Suppressor macrophage (primary cell): ENCODE measurements at places on chromosomes 12 and 14.
A peak's percentile ranks its signal among the peaks of the same experiment; 100 is the strongest.

DNA sequence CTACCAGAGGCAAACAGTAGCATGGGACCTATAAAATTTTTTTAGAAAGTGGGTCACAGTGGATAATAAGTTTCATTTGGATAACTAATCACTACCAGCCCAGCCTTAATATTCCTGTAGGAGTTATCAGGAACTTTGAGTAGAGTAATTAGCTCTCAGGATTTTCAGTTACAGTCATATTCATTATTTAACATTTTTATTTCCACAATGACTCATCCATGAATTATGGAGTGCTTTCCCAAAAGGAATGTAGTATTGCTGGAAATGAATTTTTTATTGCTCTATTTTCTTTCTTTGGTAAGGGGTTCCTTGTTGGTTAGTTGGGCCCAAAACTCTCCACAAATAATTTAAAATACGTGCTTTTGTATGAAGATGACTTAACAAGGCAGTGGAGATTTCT, 53.7 kb downstream of the ERC1 start:
- no peak for DNase-seq

GRCh38 chr12:11906286-11906935, 164.3 kb upstream of the BCL2L14 start:
- DNase-seq, result no peak

DNA sequence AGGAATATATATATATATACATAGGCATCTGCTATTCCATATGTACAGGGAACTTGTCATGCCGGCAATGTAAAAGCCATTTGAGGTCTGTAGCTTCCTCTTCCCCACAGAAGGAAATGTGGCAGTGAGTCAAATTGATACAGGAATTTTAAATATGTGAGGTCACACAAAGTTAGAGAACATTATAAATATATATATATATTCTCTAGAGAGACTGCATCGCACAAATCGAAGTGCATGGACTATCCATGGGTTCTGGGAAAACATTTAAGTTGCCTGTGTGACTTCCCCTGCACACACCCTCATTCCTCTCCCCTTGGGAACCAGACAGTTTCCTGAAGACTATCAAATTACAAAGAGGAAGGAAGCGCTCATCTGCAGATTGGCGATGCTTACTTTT, 100.9 kb upstream of the CCDC91 start:
- DNase-seq, result no peak

- no peak for DNase-seq
Observed at GRCh38 chr12:31408763-31409162, 82.8 kb upstream of the SINHCAF start.

DNA sequence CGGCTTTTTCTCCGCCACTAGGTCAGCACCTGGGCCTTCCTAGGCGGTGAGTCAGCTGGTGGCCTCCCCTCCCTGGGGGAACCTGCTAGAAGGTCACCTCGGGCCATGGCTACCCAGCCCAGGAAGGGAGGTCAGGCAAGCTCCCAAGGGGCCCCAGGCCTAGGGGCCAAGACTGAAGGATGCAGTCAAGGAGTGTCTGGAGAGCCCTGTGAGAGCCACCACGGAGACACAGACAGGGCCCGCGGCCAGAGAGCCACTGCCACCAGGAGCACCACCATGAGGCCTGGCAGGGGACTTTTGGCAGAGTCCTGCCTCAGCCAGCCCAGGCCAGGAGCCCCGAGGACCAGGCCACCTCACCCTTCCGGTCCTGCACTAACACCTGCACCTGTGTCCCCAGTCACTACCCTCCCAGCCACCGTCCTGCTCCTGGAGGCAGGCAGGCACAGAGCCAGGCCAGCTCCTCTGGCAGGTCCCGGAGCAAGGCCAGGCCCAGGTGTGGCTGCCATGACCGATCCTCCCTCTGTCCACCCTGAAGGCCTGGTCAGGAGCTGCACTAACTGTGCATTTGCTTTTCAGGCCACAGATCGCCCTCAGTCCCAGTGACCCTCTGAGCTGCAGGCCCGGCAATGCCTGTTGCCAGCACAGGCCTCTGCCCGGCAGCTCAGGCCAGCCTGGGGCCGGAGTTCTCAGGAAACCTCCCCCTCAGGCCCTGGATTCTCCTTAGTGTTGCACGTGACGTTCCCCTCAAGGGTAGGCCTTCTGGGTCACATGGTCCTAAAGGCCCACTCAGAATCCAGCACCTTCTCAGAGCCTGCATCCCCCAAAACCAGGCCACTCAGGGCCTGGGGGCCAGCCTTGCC, 6.9 kb downstream of the PHETA1 start:
- no peak for DNase-seq

GRCh38 chr12:117807355-117807754, 161.4 kb downstream of the KSR2 start:
- no peak for DNase-seq

DNA sequence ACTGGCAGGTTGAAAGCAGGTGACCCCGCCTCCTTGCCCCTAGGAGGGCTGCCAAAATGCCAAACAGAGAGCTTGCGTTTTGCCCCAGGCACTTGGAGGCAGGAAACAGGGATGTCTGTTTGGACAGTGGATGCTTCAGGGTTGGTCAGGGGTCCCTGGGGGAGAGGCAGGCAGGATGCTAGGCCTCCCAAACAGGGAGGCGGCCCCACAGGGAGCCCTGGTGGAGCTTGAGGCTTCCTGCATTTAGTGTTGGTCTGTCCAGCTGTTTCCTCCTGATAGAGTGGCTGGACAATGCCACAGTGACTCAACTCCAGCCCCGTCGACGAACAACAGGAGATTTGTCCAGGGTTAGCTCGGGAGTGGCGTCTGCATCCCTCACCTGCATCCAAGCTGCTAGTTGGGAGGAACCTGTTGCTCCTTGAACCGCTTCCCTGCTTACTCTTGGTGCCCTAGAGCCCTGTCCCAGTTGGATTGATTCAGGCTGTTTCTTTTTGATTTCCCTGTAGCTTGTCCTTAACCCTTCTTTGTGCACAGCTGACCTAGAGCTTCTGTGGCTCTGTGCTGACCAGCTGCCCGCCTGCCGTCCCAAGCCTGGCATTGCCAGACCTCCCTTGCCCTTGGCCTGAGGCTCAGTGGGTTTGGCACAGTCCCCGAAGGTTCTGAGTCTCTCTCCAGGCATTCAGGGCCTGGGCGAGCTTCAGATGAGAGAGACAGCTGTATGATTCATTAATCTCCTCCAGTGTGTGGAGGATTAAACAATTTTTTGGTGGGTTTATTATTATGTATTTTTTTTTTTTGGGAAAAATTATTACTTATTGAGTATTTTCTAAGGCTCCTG, 45.9 kb downstream of the TSPAN9 start:
- no peak for DNase-seq

DNA sequence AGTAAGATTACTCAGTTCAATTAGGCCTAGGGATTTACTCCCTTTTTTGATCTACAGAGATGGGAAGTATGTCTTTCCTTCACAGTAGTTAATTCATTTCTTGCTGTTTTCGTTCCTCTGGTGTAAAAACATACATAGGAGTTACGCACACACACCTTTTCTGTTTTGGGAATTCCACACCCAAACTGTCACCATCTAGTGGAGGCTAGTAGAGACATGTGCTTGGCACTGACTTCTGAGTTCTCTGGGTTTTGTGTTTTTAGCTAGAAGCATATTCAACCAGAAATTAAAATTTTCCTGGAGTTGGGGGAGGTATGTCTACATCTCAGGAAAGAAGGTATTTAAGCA, 1.4 kb downstream of the SUSD6 start:
- DNase-seq, result no peak

DNA sequence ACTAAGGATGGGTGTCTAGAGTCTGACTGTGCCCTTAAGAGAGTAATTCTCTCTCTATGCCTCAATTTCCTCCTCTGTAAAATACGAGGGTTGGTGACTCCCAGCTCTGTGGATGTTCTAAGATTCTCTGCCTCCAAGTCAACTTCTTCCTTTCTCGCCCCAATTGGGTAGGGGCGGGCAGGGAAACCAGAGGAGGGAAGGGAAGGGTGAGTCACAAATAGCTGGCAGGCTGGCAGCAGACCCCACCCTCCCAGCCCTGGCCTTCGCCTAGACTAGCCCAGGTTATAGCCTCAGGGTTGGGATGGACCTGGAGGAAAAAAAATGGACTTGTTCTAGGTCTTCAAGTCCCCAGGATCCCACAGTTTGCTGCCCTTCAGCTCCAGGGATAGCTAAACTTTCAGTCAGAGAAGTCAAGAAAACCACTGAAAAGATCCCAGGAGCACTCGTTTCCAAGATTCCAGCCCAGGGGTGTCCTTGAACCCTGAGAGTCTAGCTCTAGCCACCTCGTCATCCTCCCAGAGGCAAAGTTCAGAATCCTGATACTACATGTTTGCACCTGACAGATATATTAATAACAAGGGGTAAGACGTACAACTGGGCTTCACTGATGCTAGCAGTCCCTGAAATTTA, 2.3 kb downstream of the DGKA start:
- DNase-seq, result peak; percentile 57

GRCh38 chr14:69408331-69408960, 10.0 kb downstream of the SLC39A9 start:
- DNase-seq, result peak; percentile 42
